Right atrium auricular region (tissue), 2 donors: ENCODE measurements at places on chromosomes 6 and 20. TPM values are rescaled to one million over a fixed set of nuclear protein-coding genes. Genes with fewer than 3 reads are reported as not detected.

DNA sequence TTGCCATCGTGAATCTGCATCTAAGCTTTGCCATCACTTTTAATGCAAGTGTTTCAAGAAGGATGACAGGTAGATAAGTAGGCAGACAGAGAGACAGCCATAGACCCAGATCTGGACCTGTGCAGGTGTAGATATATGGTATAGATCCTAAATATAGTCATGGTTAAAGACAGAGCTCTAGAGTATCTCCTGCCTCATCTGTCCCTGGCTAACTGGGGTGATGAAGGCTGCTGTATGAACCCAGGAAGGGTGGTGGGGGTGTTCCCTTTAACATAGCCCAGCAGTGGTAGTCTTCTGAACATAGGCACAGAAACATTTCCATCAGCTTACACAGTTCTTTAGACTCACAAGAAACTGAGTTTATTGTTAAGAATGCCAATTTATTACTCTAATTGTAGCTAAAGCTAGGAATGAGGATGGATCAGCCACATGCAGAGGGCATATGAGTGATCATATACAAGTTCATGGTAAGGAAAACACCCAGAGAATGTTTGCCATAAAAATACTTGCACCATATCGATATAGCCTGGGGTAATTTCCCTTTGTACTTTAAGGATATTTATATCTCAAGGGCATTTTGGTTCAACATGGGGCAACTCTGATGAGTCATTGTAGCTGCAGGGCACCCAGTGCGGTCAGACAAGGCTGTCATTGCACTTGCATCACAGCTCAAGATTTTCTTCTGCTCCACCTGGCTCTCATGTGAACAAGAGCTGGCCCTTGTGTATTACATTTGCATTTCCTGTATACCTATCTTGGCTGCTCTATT lies 587.2 kb downstream of the EPM2A start:
- DNase-seq: no peak

GRCh38 chr20:47448429-47448828 lies 53.3 kb upstream of the NCOA3 start:
- no peak for DNase-seq

The DPPA5 gene
- not detected for total RNA-seq

DNA sequence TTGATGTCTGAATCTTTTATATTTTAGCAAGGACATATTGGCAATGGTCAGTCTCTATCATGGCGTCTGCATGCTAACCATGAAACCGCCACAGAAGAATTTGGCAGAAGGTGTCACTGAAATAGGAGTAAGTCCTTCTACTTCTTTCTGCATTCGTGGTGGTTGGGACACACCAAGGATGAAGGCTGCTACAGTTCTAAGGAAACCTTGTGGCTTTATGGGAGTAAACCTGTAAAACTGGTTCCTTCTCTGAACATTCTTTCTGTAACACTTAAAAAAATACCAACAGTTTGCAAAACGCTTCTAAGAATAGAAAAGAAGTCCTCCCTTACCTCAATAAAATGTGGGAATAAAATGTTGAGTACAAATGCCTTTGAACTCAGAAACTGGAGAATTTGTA lies 195.3 kb downstream of the SLC24A3 start:
- DNase-seq: no peak

GRCh38 chr20:33871362-33871761 lies 60.2 kb downstream of the CHMP4B start:
- DNase-seq: no peak

DNA sequence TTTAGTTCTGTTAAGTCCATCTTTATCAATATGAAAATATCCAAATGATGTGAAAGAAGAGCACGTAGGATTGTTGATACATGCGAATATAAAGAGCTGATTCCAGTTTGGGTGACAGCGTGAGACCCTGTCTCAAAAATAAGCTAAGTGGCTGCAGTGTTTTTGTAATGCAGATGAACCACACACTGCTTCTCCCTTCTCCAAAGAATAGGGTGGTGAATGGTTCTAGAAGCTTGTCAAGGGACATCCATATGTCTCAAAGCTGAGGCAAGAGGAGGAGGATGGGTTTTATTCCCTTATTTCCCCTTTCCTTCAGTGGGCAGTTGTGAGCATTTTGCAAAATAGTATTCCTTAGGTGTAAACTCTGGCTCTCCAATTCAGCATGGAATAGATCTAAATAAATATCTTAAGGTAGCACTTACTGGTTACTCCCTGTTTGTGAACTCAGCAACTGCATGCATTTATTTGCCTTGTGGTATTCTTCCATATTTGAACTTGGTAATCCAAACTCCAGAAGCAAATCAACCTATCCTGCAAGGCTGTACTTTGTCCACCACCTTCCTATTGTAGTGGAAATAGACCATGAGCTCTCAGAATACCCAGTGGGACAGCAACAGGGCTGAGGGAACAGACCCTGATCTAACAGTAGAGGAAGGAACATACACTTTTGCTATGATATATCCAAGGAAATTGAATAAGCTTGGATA lies 38.0 kb downstream of the XRN2 start:
- no peak for DNase-seq

GRCh38 chr6:166167258-166167731 lies 356 bp downstream of the TBXT start:
- DNase-seq: no peak

DNA sequence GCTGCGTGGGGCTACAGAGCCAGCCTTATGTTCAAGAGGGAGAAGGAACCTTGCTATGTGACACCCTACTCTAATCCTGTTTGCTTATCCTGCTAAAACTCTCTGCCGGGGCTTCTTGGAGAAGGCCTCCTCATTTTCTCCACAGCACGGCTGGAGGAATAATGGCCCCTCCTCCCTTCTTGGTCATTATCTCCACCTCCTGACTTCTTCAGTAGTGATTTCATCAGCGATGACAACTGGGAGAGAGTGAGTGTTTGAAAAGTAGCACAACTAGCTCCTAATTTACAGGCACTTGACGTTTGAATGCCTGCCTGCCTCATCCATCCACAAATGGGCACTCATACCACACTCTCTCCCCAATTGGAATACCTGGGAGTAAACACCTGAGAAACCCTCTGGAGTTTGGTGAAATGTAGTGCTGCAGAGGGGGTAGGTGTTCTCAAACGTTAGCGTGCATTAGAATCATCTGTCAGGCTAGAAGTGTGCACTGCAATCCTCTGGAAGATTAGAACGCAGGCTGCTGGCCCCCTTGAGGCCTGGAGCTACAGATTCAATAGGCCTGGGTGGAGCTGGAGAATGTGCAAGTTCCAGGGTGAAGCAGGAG lies 148.5 kb downstream of the FOXC1 start:
- DNase-seq: no peak

GRCh38 chr6:39495640-39496039 lies 173.1 kb upstream of the KCNK16 start:
- no peak for DNase-seq

GRCh38 chr6:26124781-26125685 lies 37.8 kb downstream of the HFE start:
- no peak for DNase-seq

- DNase-seq: no peak
These were observed 112.4 kb upstream of the ARG1 start for GRCh38 chr6:131460614-131461000.

DNA sequence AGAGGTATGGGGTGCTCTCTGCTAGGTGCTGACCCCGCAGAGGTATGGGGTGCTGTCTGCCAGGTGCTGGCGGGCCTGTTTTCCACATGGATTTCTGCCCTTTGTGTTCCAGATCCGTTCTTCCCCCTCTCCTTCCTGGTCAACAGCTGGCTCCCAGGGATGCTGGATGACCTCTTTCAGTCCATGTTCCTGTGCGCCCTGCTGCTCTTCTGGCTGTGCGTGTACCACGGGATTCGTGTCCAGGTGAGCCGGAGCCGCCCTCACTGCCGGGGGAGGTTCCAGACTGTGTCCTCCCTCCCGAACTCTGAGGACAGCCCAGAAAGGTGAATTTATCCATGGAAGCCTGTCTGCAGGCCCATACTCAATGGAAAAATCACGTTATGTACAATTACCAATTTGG lies 36.3 kb downstream of the DYNLT1 start:
- no peak for DNase-seq

DNA sequence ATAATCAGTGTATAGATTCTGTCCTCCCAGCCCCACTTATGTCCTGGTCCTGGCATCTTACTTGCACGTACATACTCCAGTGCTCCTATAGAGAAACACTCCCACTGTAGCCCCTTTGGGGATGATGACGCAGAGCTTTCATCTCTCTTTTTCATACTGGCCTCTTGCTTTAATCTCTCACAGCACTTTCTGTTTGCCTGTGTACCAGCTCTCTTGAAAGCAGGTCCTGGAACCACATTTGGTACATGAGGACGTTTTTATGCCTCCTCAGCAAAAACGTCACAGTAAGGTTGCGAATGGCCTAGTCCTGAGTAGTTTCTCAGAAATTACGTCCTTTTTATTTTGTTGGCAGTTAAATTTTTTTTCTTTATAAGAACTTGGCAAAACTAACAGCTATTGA lies 10.8 kb downstream of the L3MBTL3 start:
- DNase-seq: no peak

GRCh38 chr6:25537349-25538018 lies 114.5 kb upstream of the SCGN start:
- DNase-seq: no peak
